Fibroblast of upper back skin (primary cell): ENCODE measurements at places on chromosomes 5 and 9.

- peak; percentile 53 for DNase-seq
These were observed 69.8 kb downstream of the KDM4C start for GRCh38 chr9:6827439-6828145.

- no peak for DNase-seq
These were observed 5.3 kb upstream of the LCP2 start for GRCh38 chr5:170302653-170303501.

- DNase-seq = no peak
These were observed 598.8 kb upstream of the BRINP1 start for GRCh38 chr9:119967867-119968535.

DNA sequence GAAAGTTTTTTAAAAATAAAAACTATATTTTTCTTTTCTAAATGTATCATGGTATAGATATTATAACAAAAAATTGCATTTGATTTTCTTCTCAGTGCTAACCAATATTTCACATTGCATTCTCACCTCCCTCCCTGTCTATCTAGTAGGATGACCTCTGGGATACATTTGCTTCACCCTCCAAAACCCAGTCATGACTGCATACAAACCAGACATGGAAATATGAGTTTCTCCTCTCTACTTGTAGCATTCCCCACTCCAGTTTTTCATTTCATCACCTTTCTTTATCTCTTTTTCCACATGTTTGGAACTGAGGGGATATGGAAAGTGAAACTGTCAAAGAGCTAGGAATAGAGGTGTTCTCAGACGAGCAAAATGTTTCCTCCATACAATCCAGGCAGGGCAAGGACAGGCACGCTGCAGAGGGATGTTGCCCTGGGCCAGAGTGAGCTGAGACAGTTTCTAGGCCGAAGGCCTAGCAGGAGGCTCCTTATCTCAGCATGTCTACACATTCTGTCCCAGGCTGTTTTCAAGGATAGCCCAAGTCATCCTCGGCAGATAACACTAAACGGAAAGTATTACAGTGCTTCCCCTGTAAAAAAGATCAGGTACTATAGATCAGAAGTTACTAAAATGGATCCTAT is 46.7 kb downstream of the MEF2C start:
- peak; percentile 34 for DNase-seq

DNA sequence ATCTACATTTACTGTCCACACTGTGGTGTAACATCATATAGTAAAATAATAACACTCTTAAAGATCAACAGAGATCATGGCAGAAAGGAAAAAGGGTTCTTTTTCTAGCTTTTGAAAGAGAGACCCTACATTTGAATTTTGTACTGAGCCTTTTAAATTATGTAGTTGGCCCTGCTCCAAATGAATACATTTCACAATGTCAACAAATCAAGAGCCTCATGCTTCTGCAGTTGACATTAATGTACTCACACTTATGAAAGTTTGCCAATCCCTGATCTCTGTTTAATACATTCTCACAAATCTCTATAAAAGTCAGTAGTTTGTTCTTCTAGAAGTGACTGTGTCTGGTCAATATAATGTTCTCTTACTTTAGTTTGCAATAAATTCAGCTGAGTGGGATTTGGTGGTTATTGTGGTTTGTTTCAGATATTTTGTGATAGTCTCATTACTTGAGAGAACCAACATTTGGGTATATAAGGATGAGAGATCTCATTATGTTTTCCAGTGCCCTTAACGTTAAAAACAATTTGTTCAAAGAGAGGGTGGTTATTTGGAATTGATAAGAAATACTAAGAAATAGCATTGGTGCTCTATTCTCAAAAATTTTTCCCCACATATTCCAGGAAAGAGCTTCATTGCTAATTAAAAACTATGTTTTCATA is 277.8 kb upstream of the FTMT start:
- peak; percentile 3 for DNase-seq
